Daoy (cell line): ENCODE measurements at places on chromosomes 5 and 9. TPM values are rescaled to one million over a fixed set of nuclear protein-coding genes. Genes with fewer than 3 reads are reported as not detected.

KIF24 gene
- total RNA-seq, result 5.8 and 6.3 TPM in 2 replicates

FIBCD1 gene
- 3.3 and 11.0 TPM in 2 replicates for total RNA-seq

MSX2 gene
- total RNA-seq, result 11.1 and 13.4 TPM in 2 replicates

GABRG2 gene
- not detected in 2 replicates for total RNA-seq

FGF1 gene
- total RNA-seq, result 0.33 and 0.63 TPM in 2 replicates

GRCh38 chr9:137454145-137454596 is 5.0 kb downstream of the NSMF start:
- DNase-seq, result no peak

GRCh38 chr5:150576449-150576949 is 64.0 kb upstream of the SYNPO start:
- DNase-seq, result no peak

GRCh38 chr9:94210616-94211603 is 48.2 kb upstream of the ZNF169 start:
- peak; percentile 28 for DNase-seq

DNA sequence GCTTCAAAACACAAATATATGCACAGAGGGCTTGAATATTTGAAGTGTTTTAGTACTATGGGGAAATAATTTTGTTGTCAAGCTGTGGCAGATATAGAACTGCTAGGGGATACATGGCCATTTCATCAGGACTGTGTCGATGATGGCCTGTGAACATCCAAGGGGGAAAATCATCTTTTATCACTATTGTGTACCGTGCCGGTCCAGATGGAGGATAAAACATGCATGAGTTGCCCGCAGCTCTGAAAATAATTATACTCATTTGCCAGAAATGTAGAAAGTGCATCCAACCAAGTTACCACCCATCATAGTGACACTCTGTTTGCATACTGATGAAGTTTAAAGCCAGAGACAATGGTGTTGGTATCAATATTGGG is 405.9 kb downstream of the ZSWIM6 start:
- DNase-seq, result no peak

DNA sequence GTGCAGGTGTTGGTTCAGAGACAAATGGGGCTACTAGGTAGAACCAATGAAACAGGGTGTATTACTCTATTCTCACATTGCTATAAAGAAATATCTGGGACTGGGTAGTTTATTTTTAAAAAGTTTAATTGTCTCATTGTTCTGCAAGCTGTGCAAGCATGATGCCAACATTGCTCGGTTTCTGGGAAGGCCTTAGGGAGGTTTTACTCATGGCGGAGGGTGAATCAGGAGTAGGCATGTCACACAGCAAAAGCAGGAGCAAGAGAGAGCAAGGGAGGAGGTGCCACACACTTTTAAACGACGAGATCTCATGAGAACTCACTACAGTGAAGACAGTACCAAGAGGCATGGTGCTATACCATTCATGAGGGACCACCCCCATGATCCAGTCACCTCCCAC is 134.6 kb downstream of the PIK3R1 start:
- DNase-seq, result no peak

GRCh38 chr5:36363101-36363500 is 61.4 kb upstream of the RANBP3L start:
- peak; percentile 75 for DNase-seq

- peak; percentile 93 for DNase-seq
Observed at GRCh38 chr5:96614110-96614691, 48.0 kb upstream of the CAST start.

- no peak for DNase-seq
Observed at GRCh38 chr5:159805021-159805420, 111.3 kb upstream of the ADRA1B start.
